ENCODE measurements at places on chromosomes 5 and 9.

- no peak for DNase-seq
These were observed 3.8 kb downstream of the SOX30 start for GRCh38 chr5:157648275-157648990.

DNA sequence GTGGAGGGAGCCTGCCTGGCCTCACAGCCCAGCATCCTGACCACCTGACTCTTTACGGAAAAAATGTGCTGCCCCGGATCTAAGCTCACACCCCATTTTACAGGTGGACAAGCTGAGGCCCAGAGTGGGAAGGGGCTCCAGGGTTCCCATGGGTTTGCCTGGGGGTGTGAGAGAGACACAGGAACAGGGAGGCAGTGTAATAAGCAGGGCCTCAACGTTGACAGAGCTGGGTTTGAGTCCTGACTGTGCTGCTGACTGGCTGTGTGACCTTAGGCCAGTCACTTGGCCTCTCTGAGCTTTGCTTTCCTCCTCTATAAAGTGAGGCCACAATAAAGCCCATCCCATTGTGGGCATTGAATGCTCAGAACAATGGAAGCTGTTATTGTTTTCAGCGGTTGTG lies 73.7 kb downstream of the HMCN2 start:
- DNase-seq: no peak

DNA sequence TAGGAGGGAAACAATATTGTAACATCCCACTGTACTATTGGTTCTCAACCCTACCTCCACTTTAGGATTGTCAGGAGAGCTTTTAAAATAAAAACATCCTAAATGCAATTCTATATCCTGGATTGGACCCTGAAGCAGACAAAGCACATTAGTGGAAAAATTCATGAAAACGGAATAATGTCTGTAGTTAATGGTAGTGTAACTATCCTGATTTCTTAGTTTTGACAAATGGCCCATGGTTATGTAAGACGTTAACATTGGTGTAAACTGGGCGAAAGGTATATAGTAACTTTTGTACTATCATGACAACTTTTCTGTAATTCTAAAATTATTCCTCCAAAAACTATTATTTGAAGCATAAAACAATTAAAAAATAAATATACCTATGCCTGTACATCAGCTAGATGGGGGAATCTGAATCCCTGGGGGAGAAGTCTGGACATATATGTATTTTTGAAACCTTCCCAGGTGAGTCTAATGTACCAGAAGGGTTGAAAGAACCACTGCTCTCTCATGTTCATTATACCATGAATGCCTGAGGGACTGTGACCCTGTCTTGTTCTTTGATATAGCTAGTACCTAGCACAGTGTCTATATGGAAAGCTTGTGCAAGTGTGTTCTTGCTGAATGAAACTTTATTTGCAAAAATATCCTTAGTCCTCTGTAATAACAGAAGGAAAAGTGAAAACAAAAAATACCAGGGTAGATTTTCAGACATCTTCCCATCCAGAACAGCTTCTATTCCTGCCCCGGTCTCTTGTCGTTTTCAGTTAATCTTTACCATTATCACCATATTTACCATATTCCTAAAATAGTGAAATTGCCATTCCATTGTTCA lies 3.4 kb upstream of the TRMO start:
- no peak for DNase-seq

DNA sequence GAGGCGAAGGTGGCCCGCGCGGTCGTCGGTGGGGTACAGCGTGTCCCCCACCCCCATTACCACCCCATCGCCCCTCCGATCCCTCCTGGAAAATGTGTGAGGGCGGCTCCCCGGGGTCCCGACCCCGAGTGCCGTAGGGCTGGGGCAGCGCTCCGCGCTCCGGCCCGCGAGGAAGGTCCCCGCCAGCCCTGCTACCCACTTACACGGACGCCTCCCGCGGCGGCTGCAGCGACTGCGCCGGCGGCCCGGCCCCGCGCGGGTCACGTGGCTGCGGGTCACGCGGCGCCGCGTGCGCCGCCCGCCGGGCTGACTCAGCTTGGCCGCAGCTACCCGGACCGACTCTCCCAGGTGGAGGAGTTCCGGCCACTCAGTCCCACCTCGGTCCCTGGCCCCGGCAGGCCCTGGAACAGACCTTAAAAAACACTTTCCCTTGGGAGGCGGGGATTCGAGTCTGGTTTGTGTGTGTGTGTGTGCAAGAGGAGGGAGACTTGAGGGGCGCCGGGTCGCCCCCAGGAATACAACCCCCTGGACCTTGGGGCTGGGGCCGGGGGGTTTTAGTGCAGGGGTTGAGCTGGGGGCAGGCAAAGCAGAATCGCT lies at the start of gene GNPDA1:
TSS of gene GNPDA1 (minus strand) at position 236 of the 597 bp plus-strand sequence. CDS start 992 bp downstream, outside the sequence.
- DNase-seq: peak; percentile 78

DNA sequence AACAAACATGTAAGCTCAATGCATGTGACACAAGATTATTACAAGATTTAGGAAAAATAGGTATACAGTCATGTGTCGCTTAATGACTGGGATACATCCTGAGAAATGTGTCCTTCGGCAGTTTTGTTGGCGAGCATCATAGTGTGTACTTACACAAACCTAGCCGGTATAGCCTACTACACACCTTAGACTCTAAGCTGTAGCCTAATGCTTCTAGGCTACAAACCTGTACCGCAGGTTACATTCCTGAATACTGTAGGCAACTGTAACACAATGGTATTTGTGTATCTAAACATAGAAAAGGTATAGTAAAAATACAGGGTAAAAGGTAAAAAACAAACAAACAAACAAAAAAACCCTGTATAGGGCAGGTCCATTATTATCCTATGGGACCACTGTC lies 27.7 kb downstream of the MSX2 start:
- DNase-seq: no peak
